CD4-positive, CD25-positive, alpha-beta regulatory T cell (primary cell): ENCODE measurements at places on chromosomes 16 and 17. TPM values are rescaled to one million over a fixed set of nuclear protein-coding genes. Genes with fewer than 3 reads are reported as not detected.

Gene RAC3
- total RNA-seq, result 3.6 TPM

Gene BAIAP3
- total RNA-seq, result 3.1 TPM

Gene PRAC1
- total RNA-seq, result not detected

Gene G6PC1
- not detected for total RNA-seq

Gene SOCS3
- total RNA-seq, result 218 TPM

Gene ABCC11
- total RNA-seq, result not detected

Gene THRA
- 29.4 TPM for total RNA-seq

Gene SLC52A1
- total RNA-seq, result 0.22 TPM

Gene SLFN11
- total RNA-seq, result 61.9 TPM

Gene LDAF1
- 15.9 TPM for total RNA-seq

Gene MT4
- total RNA-seq, result not detected

Gene SLC13A2
- total RNA-seq, result not detected

Gene CCL16
- not detected for total RNA-seq

Gene ATP1B2
- total RNA-seq, result not detected

Gene SPATA33
- total RNA-seq, result 7.1 TPM

Gene SOCS1
- total RNA-seq, result 91.5 TPM

Gene CDC6
- total RNA-seq, result 5.7 TPM

Gene SEPTIN1
- total RNA-seq, result 198 TPM

Gene SPNS3
- total RNA-seq, result 2.5 TPM
